Kidney (tissue), 22 donors: ENCODE measurements at places on chromosomes 11 and 22. TPM values are rescaled to one million over a fixed set of nuclear protein-coding genes. Genes with fewer than 3 reads are reported as not detected.

- no peak overlapping the region for H3K4me3 ChIP-seq
- H3K27me3 ChIP-seq, result no peaks in the 10 kb centered on the region
- H3K4me1 ChIP-seq, result no peaks in the 10 kb centered on the region
- H3K36me3 ChIP-seq, result no peaks in the 10 kb centered on the region
- H3K27ac ChIP-seq, result no peak overlapping the region
- DNase-seq, result no peak
Observed at GRCh38 chr22:42773167-42773566, 52.5 kb upstream of the A4GALT start.

DNA sequence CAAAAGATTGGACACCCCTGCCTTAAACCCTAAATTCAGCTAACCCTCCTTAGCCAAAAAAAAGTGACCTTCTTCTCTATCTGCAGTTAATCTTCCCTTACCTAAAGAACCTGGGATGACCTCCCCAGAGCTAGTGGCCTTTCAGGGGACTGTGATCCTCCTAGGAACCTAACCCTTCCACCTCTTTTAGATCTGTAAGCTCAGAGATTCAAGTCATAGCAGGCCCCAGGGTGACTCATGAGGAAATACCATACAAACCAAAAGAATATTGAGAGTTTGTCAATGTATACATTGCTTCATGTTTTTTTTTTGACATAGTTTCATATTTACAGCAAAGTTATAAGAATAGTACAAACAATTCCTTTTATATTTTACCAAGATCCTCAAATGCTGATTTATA, 38.3 kb upstream of the CXCR5 start:
- no peak overlapping the region for H3K27ac ChIP-seq
- H3K27me3 ChIP-seq, result no peaks in the 10 kb centered on the region
- no peaks in the 10 kb centered on the region for H3K36me3 ChIP-seq
- H3K4me3 ChIP-seq, result no peak overlapping the region

GLB1L3 gene
- 0.06 TPM for total RNA-seq

- no peak for DNase-seq
- no peaks in the 10 kb centered on the region for H3K4me1 ChIP-seq
- no peak overlapping the region for H3K4me3 ChIP-seq
- no peak overlapping the region for H3K27ac ChIP-seq
- no peaks in the 10 kb centered on the region for H3K36me3 ChIP-seq
Observed at GRCh38 chr11:80553565-80553964, 1112.7 kb upstream of the TENM4 start.

TPP1 gene
- total RNA-seq, result 84.2 TPM

TMEM86A gene
- 7.4 TPM for total RNA-seq

MMP12 gene
- total RNA-seq, result not detected

GRCh38 chr11:628056-628455, 1.1 kb upstream of the SCT start:
- no peak for DNase-seq
- no peak overlapping the region for H3K27ac ChIP-seq
- H3K4me1 ChIP-seq, result no peaks in the 10 kb centered on the region
- H3K36me3 ChIP-seq, result no peaks in the 10 kb centered on the region

MS4A13 gene
- not detected for total RNA-seq

C11orf52 gene
- 27.8 TPM for total RNA-seq

GRCh38 chr22:40021401-40022000, 26.7 kb downstream of the FAM83F start:
- DNase-seq, result no peak
- no peak overlapping the region for H3K27ac ChIP-seq
- peaks cover 2% of the 10 kb centered on the region for H3K36me3 ChIP-seq
- no peak overlapping the region for H3K4me3 ChIP-seq

GRCh38 chr11:123578778-123579481, 75.5 kb downstream of the SCN3B start:
- no peak for DNase-seq
- H3K27me3 ChIP-seq, result no peaks in the 10 kb centered on the region
- H3K36me3 ChIP-seq, result no peaks in the 10 kb centered on the region
- no peak overlapping the region for H3K4me3 ChIP-seq
- no peaks in the 10 kb centered on the region for H3K4me1 ChIP-seq

LRRC51 gene
- total RNA-seq, result 23.3 TPM

MS4A6A gene
- 145 TPM for total RNA-seq

DNA sequence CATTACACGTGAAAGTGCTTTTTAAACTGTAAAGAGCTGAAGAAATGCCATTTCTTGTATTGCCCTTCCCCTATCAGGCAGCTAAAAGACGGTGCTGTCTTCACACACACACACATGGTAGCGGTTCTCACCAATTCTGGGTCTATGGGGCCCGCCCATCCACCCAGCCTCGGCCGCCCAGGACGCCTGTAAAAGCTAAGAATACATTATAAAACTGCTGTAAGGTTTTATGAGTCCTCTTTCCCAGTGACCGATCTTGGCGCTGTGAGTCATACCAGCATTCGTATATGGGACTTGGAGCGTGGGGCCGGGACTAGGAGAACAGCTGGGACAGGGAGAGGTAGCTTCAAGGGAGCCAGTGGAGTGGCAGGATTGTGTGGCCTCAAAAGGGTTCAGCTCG, 149.7 kb upstream of the CADM1 start:
- no peak overlapping the region for H3K4me3 ChIP-seq
- no peaks in the 10 kb centered on the region for H3K4me1 ChIP-seq
- no peaks in the 10 kb centered on the region for H3K36me3 ChIP-seq
- no peak overlapping the region for H3K27ac ChIP-seq

- H3K4me3 ChIP-seq, result no peak overlapping the region
- H3K36me3 ChIP-seq, result peaks cover 19% of the 10 kb centered on the region
- no peaks in the 10 kb centered on the region for H3K27me3 ChIP-seq
- no peak overlapping the region for H3K27ac ChIP-seq
- no peak for DNase-seq
Observed at GRCh38 chr11:117427356-117427874, 99.8 kb downstream of the CEP164 start.
